Uterine smooth muscle cell (primary cell): ENCODE measurements at places on chromosomes 16 and 17. TPM values are rescaled to one million over a fixed set of nuclear protein-coding genes. Genes with fewer than 3 reads are reported as not detected.

TTYH2 gene
- 1.7 and 2.0 TPM in 2 replicates for total RNA-seq

PRR15L gene
- total RNA-seq, result not detected in 2 replicates

SMIM5 gene
- not detected in 2 replicates for total RNA-seq

KCNG4 gene
- total RNA-seq, result not detected in 2 replicates

KIAA0513 gene
- 18.5 and 31.0 TPM in 2 replicates for total RNA-seq

PSMC3IP gene
- 6.7 and 20.6 TPM in 2 replicates for total RNA-seq

C1QTNF8 gene
- not detected in 2 replicates for total RNA-seq

DLX4 gene
- total RNA-seq, result not detected in 2 replicates

CDH8 gene
- total RNA-seq, result not detected in 2 replicates

G6PC1 gene
- total RNA-seq, result not detected in 2 replicates

C16orf89 gene
- 0.12 and 0.22 TPM in 2 replicates for total RNA-seq

CD79B gene
- total RNA-seq, result 0.12 TPM in 1 of 2 replicates, not detected in the other

ARHGAP44 gene
- 1.7 and 1.9 TPM in 2 replicates for total RNA-seq

RAI1 gene
- 13.9 and 16.0 TPM in 2 replicates for total RNA-seq

ZNF830 gene
- 15.2 and 16.2 TPM in 2 replicates for total RNA-seq

TMC6 gene
- total RNA-seq, result 0.11 and 0.25 TPM in 2 replicates

PYCARD gene
- total RNA-seq, result 57.3 and 76.4 TPM in 2 replicates

SLC16A11 gene
- 0.11 and 0.12 TPM in 2 replicates for total RNA-seq

CALCOCO2 gene
- 52.5 and 53.5 TPM in 2 replicates for total RNA-seq

KRTAP17-1 gene
- 0.12 and 0.33 TPM in 2 replicates for total RNA-seq

EFCAB13 gene
- total RNA-seq, result 3.7 and 12.9 TPM in 2 replicates

HSD17B2 gene
- not detected in 2 replicates for total RNA-seq

KRT33B gene
- total RNA-seq, result 1.1 and 2.7 TPM in 2 replicates

ODAD4 gene
- total RNA-seq, result 0.50 and 1.3 TPM in 2 replicates

CDH15 gene
- 0.11 and 0.37 TPM in 2 replicates for total RNA-seq

CD300C gene
- total RNA-seq, result not detected in 2 replicates

PSMD11 gene
- 88.9 and 152 TPM in 2 replicates for total RNA-seq

ULK2 gene
- total RNA-seq, result 14.1 and 19.1 TPM in 2 replicates

CNOT1 gene
- 122 and 124 TPM in 2 replicates for total RNA-seq

NECAB2 gene
- 0.12 and 0.22 TPM in 2 replicates for total RNA-seq

CCL7 gene
- 0.89 TPM in 1 of 2 replicates, not detected in the other for total RNA-seq

RAB37 gene
- total RNA-seq, result 0.11 TPM in 1 of 2 replicates, not detected in the other

HS3ST6 gene
- not detected in 2 replicates for total RNA-seq

CCL1 gene
- not detected in 2 replicates for total RNA-seq
